ENCODE measurements at places on chromosomes 4 and X.

- DNase-seq = no peak
These were observed 170.0 kb downstream of the MID1 start for GRCh38 chrX:10450229-10450958.

DNA sequence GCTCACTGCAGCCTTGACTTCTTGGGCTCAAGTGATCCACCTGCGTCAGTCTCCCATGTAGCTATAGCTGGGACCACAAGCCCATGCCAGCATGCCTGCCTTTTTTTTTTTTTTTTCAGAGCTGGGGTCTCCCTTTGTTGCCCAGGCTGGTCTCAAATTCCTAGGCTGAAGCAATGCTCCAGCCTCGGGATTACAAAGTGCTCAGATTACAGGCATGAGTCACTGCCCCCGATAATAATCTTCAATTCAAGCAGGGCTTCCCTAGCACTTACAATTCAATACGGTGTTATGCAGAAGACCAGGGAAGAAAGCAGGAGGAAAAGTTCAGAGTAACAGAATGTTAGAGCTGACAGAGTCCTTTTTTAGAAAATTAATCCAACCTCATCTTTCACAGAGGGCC, 26.1 kb downstream of the OTOP1 start:
- no peak for DNase-seq

GRCh38 chr4:102168580-102168979, 176.7 kb downstream of the SLC39A8 start:
- DNase-seq = no peak

GRCh38 chr4:52983563-52984303, 121.6 kb downstream of the RASL11B start:
- DNase-seq = no peak

GRCh38 chr4:148112231-148112982, 329.8 kb downstream of the NR3C2 start:
- DNase-seq = no peak

GRCh38 chr4:6298852-6299251, 29.2 kb downstream of the WFS1 start:
- DNase-seq = no peak

Data from DND-41 (cell line).